GM12878 (cell line): ENCODE measurements at places on chromosomes 1 and 21.

- no peak for DNase-seq
Observed at GRCh38 chr1:5565281-5566125, 426.7 kb downstream of the NPHP4 start.

GRCh38 chr1:39919545-39919944 lies 17.8 kb upstream of the MYCL start:
- DNase-seq: peak; percentile 35

- no peak for DNase-seq
Observed at GRCh38 chr21:42864815-42865775, 14.2 kb downstream of the WDR4 start.

GRCh38 chr1:230612651-230613050 lies 29.6 kb upstream of the COG2 start:
- no peak for DNase-seq

GRCh38 chr1:59692591-59692990 lies 122.2 kb upstream of the HOOK1 start:
- DNase-seq: no peak

GRCh38 chr1:246787781-246788513 lies 63.7 kb downstream of the SCCPDH start:
- no peak for DNase-seq

- no peak for DNase-seq
Observed at GRCh38 chr1:226436472-226436854, 28.6 kb upstream of the PARP1 start.

GRCh38 chr1:9238134-9238533 lies 3.6 kb downstream of the H6PD start:
- no peak for DNase-seq

- DNase-seq: no peak
Observed at GRCh38 chr1:24981631-24982005, 51.5 kb upstream of the RUNX3 start.

DNA sequence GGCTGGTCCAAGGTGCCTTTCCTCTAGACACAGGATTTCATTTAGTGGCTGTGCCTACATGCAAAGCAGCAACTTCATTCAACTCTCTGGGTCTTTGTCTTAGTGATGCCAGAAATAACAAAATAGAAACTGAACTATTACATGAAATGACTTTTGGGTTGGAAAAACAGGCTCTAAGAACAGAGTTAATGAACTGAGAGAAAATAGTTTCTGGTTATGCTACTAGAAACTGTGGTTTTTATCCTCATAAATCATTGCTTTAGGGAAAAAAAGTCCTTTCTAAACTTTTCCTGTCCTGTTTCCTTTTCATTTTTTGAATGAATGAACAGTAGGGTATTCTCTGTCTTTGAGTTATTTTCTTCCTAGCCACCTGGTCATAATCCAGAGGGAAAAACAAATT lies 424.0 kb downstream of the KIF26B start:
- no peak for DNase-seq

GRCh38 chr1:3054474-3054873 lies 14.5 kb upstream of the PRDM16 start:
- DNase-seq: no peak

DNA sequence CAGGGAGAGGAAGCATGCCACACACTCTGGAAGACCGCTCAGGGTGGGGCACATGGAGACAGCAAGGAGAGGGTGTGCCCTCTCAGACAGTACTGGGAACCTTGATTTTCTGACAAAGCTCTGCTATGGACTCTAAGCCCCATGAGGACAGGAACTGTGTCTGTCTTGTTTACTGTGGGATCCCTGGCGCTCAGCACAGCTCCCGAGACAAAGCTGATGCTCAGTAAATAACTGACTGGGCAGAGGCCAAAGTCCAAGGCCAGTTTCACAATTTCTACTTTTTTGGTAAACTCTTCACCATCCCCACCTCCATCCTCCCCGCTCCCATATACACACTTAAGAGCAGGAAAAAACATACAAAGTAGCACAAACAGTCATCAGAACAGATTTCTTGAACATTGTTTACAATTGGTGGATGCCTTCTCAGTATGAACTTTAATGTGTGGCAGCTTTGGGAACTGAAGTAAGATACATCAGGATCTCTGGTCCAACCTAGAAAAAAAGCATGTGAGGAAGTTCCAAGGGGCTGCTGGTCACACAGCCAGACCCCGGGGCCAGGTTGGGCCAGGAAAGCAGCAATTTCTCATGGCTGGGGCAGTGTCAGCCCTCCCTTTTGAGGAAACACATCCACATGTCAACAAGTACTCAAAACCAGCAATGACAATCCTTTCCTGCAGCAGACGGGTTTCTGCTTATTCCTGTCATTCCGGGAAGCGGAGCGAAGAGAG lies 5.6 kb upstream of the AHCYL1 start:
- DNase-seq: no peak

DNA sequence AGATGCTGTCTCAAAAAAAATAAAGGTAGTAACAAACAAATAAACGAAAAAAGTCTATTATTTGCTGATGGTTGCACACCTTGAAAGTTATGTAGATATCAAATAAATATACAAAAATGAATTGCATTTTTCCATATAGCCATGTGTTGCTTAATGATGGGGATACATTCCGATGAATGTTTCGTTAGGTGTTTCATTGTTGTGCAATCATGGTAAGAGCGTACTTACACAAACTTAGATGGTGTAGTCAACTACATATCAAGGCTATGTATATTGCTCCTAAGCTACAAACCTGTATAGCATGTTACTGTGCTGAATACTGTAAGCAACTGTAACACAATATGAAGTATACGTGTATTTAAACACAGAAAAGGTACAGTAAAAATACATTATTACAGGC lies 34.4 kb downstream of the AHCTF1 start:
- DNase-seq: no peak
